ENCODE measurements at places on chromosomes 4 and X. TPM values are rescaled to one million over a fixed set of nuclear protein-coding genes. Genes with fewer than 3 reads are reported as not detected.

Gene MAGEC1
- total RNA-seq, result not detected

Gene IL15
- 2.1 TPM for total RNA-seq

Gene TENM3
- total RNA-seq, result 2.3 TPM

Gene NIPAL1
- 1.0 TPM for total RNA-seq

- DNase-seq, result no peak
These were observed 26.3 kb downstream of the SORCS2 start for GRCh38 chr4:7218686-7219085.

GRCh38 chr4:99276417-99276816 is 14.4 kb downstream of the ADH1A start:
- DNase-seq, result no peak

- DNase-seq, result peak; percentile 38
These were observed 9.9 kb upstream of the CT47C1 start for GRCh38 chrX:119062750-119063374.

DNA sequence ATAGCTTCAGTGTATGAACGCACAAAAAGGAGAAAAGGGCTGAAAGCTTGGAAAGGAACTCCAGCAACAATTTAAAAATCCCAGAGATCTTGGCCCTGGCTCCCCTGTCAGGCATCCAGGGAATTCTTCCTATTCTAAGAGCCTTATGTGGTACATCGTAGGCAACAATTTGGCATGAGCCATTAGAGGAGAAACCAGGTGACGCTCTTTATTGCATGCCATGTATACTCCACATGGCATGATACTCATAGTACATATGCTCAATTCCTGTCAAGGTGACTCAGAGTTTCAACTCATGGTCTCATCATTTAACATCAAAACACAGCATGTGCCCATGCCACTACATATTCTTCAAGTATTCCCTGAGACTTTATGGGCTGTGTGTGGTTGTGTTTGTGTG is 191.3 kb downstream of the OR13H1 start:
- no peak for DNase-seq

DNA sequence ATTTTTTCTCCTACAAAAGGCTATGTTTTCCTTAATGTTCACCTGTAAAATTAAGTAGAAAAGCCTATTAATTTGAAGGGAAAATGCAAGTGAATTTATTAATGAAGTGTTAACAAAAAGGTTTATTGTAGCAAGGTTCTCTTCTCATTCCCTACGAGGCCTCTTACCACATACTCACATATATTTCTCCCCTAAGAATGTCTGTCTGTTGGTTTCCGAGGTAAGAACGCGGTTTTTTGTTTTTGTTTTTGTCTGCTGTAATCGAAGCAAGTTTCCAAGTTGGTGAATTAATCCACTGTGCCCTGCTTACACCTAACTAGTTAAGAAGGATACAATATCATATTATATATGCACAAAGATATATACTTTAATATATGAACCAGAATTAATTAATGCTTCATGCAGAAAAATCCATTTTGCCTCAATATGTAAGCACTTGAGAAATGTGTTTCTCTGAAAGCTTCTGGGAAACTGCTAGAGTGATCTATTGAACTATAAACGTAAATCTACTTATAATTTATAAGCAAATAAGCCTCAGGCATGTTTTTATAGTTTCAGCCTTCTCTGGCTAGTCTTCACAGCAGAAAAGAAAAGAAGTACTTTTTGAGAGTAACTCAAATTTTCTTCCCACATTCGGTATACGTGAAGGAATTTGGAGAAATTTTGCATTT is 120.8 kb downstream of the EGF start:
- no peak for DNase-seq

- DNase-seq, result no peak
These were observed 11.2 kb upstream of the AMELX start for GRCh38 chrX:11282043-11282442.

- DNase-seq, result no peak
These were observed 10.7 kb upstream of the BCLAF3 start for GRCh38 chrX:20001588-20001987.

- no peak for DNase-seq
These were observed 49.4 kb downstream of the MCUB start for GRCh38 chr4:109609431-109609830.

DNA sequence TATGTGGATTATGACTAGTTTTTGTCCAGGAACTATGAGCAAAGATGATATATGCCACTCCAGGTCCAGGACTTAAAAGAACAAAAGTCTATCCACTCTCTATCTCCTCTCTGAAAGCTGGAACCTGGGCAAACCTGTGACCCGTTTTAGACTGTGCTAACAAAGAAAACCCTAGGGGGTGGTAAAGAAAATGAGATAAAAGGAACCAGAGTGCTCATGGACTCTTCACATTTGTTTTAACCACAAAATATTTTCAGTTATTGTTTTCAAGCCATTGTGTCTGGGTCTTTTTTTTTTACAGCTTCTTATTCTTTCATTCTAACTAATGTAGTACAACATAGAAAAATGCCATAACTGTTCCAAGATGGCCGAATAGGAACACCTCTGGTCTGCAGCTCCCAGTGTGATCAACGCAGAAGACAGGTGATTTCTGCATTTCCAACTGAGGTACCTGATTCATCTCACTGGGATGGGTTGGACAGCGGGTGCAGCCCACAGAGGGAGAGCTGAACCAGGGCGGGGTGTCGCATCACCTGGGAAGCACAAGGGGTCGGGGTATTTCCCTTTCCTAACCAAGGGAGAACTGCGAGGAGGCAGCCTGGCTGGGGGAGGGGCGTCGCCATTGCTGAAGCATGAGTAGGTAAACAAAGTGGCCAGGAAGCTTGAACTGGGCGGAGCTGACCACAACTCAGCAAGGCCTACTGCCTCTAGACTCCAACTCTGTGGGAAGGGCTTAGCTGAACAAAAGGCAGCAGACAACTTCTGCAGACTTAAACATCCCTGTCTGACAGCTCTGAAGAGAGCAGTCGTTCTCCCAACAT is 45.1 kb downstream of the CHM start:
- no peak for DNase-seq

DNA sequence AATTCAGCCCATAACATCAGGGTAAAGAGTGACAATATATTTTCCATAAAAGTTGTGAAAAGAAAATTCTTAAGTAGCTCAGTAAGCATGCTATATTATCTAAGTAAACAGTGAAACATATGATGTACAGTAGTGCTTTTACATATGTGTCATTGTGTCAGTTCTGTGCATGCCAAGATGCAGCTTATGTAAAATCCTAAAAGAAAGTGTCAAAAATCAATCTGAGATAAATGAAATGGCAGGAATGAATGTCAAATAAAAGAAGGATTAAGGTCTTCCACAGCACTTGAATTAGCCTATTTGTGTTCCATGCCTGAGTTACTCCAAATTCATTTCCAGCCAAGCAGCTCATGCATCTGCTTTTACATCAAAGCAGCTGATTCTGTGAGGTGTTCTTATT is 452.7 kb upstream of the HS3ST1 start:
- DNase-seq, result no peak

- no peak for DNase-seq
These were observed 217.0 kb downstream of the BMPR1B start for GRCh38 chr4:94974773-94975172.

Data from body of pancreas (tissue), 4 donors.